CD4-positive, alpha-beta T cell treated with Interferon gamma for 1 hour (primary cell): ENCODE measurements at places on chromosomes 12 and 14.

DNA sequence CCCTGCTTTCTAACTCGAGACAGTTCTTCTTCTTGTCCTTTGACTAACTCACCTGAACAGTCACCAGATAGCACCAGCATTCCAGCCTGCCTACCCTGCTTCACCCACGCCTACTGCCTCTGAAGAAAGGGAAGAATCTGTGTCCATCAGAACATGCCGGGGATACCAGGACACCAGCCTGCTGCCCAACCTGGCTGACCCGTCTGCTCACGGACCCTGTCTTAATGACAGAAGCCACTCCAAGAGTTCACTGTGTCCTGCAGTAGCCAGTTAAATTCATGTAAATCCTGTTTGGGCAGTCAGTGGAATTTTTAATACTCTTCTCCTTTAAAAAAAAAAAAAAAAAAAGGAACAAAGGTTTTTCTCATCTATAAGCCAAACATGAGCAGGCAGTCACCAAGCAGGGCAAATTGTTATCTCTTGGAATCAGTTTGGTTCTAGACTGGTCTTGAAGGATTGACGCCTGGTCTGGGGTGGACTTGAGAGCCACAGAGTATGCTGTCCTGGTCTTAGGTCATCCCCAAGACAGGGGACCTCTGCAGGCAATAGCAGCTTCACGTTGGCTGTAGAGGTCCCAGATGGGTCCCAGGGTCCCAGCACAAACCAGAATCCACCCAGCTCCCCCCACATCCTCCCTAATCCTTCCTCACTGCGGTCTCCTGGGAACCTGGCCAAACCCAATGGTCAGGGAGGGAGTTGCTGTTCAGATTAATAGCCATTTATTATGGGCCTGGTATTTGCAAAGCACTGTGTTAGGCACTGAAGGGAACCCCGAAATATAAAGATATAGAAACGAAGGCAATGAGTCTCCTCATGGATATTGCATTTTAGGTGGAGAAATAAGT is 181.1 kb upstream of the HIF1A start:
- DNase-seq, result no peak

- DNase-seq, result no peak
These were observed 30.9 kb downstream of the CCNK start for GRCh38 chr14:99512110-99512449.

- DNase-seq, result no peak
These were observed 153.9 kb downstream of the PRKCH start for GRCh38 chr14:61475316-61475715.

GRCh38 chr12:105171691-105172436 is 64.1 kb downstream of the APPL2 start:
- no peak for DNase-seq

DNA sequence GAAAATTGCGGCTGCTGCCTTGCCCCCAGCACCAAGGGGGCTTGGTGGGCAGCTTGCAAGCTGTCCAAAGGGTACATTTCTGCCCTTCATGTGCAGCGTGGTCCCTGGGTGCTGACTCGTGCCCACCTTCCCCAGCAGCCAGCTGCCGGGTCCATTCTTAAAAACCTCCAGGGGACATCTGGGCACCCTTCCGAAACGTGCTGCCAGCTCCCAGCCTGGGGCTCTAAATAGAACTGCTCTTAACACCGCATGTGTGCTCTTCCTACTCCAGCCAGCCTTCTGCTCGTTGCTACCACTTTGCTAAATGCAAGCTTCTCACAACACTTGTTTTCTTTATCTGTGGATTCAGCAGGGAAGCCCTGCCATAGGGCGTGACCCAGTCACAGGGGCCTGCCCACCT is 66.0 kb downstream of the RIMBP2 start:
- DNase-seq, result no peak

- DNase-seq, result no peak
These were observed 45.2 kb upstream of the C14orf132 start for GRCh38 chr14:95993768-95994592.

GRCh38 chr12:56389412-56389811 is 26.8 kb upstream of the APOF start:
- DNase-seq, result no peak

DNA sequence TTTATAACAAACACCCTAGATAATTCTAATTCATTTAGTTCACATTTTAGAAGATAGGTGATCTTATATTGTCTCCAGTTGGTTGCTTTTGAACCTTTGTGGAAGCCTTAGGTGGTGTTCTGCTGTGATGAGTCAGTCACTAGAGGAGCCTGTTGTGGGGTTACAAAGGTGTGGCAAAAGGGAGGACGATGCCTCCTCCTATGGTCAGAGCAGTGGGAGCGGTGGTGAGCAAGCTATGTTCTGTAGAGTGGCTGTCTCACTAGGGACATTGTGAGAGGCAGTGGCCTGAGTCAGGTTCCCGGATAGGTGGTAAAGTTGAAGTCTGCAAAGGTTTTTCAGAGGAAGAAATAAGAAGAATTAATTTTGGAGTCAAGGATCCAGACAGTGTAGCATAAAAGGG is 71.6 kb upstream of the USP44 start:
- no peak for DNase-seq

DNA sequence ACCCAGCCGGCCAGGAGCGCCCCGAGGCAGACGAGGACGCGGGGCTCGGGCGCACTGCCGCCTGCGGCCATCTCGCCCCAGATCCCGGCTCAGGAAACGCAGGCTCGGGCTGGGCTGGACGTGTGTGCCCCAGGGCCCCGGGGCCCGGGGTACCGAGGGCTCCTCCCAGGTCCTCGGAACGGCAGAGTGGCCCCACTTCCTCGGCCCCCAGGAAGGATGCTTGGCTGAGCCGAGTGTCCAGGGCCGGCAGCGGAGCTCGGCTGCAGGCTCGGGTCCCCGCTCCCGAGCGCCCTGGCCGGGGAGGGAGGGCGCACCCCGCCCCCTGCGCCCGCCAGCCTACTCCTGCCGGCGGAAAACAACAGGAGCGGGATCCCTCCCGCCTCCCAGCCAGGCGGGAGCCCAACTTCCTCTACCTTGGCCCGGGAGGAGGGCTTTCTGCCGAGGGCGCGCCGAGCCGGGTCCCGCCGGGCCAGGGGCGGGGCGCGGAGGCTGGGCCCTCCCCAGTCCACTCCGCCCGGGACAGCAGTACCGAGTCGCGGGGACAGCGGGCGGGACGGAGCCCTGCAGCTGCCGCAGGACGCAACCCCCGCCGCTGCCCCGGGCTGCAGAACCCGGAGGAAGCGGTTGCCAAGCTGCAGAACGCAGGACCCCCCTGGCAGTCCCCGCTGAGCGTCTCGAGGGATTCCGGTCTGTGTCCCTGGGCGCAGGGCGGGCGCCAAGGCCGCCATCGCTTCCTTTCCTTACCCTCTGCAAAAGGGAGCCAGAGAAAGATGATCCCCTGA is at the start of gene VSIG10:
TSS of gene VSIG10 (minus strand) at position 411 of the 782 bp plus-strand sequence. CDS start at position 71, 340 bp downstream.
- DNase-seq, result peak; percentile 2

DNA sequence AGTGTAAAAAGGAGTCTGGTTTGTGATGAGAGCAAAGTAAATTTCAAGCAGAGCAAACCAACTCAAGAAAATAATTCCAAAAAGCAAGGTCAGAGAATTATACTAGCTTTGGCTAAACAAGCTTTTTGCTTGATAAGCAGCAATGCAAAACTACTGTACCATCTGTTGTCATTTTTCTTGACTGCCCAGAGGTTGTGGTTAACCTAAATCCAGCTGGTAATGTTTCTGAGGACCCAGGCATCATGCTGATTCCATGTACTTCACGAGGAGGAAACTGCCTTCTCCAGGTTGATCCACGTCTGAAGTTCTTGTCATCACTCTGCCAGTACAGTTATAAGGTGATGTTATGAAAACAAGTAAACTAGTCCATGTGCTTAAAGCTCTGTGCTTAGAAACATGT is 185.2 kb downstream of the ACSS3 start:
- no peak for DNase-seq

DNA sequence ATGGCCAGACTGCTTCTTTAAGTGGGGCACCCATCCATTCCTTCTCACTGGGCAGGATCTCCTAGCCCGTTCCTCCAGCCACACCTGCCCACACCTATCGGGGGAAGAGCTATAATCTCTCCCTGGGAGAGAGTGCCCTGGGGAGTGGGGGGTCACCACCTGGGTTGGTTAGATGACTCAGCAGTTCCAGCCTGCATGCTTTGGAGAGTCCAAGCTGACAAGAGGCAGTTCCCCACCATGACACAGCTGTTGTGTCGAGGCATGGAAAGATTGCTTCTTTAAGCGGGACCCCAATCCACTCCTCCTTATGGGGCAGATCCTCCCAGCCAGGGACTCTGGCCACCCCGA is 52.6 kb upstream of the PPFIA2 start:
- DNase-seq, result no peak

DNA sequence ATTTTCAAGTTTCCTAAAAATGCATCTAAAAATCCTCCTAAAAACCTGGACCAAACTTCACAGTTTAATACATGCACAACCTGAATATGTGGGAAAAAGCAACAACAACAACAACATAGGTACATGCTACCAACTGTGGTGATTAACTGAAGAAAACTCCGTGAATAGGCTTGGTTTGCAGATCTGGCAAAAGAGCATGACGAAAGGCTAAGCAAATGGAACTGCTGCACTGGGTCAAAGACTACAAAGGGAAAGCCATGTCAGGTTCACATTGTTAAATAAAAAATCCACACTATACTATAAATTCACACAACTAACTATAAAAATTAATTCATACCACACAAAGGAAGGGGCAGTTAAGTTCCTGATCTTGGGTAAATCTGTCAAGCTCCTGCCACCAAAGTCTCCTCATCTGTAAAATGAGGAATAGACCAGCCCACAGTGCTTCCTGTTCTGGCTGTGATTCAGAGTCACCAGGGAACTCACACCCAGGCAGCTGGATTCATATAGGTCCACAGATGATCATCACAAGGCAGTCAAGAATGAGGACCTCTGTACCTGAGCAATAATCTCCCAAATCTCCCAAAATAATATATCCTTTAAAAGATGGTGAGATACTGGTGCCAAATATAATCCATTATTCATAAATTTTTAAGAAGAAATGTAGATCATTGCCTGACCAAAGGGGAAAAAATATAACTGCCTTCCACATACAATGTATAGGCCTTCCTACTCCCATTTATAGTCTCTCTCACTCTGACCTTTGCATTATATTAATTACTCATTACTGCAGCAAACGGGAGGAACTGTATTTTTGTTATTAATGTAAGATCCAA is 7.0 kb downstream of the CORO1C start:
- peak; percentile 49 for DNase-seq

- DNase-seq, result no peak
These were observed 171.7 kb downstream of the PHLDA1 start for GRCh38 chr12:75859868-75860267.

DNA sequence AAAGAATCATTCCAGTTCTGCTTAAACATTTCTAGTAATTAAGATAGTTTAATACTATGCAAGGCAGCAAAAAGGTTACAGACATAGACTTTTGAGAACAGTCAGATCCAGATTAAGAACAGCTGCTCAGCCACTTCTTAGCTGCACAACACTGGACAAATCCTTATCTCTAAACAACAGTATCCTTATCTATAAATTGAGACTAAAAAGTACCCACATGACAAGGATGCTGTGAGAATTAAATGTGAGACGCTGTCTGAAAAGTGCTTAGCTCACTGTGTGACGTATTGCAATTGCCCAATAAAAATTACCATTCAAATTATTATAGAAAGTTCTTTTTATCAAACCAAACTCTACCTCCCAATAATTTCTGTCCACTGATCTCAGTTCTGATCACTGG is 35.5 kb downstream of the BORCS5 start:
- no peak for DNase-seq

GRCh38 chr12:39993268-39993667 is 112.6 kb downstream of the SLC2A13 start:
- no peak for DNase-seq

- DNase-seq, result no peak
These were observed 13.6 kb downstream of the ABCD2 start for GRCh38 chr12:39605996-39606395.

GRCh38 chr14:88089445-88089844 is 84.5 kb downstream of the GPR65 start:
- DNase-seq, result no peak

DNA sequence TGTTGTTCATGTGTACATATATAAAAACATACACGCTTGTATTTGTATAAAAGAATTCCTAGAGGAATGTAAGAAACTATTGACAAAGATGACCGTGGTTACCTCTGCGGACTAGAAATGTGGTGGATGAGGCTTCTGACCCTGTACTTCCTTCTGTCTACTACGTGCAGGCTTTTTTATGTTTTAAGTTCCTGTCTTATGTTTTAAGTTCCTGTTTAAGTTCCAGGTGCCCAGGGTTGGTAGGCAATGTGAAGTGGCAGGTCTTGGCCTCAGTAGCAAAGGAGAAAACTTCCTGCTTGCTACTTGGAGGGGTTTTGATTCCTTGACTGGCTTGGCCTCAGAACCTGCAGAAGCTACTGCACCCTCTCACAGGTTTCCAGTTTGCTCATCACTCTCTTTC is 11.6 kb downstream of the POMT2 start:
- no peak for DNase-seq

DNA sequence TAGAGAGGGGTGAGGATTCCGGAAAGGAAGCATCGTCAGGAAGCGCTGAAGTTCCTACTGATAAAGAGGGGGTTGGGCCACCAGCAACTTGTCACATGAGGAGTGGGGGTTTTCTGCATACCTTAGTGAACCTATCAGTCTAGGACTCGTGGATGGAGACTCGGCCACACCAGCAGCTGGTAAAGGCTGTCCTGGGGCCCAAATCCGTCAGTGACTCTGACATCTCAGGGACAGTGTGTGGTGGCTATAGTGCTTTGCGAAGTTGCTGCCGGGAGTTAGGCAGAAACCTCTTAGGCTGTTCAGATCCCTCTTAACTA is 16.4 kb downstream of the RNASE2 start:
- DNase-seq, result no peak

DNA sequence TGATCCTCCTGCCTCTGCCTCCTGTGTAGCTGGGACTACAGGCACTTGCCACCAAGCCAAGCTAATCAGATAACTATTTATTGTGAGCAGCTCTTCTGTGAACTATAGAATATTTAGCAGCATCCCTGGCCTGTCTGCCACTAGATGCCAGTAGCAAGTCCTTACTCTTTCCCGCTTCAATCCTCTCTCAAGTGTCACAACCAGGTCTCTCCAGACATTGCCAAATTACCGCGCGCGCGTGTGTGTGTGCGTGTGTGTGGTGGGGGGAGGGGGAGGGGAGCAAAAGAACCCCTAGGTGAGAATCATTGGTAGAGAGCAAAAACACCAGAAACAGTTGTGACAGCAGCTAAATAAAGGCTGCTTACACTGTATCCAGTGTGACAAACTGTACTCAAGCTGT is 49.9 kb downstream of the PPP2R5E start:
- no peak for DNase-seq

DNA sequence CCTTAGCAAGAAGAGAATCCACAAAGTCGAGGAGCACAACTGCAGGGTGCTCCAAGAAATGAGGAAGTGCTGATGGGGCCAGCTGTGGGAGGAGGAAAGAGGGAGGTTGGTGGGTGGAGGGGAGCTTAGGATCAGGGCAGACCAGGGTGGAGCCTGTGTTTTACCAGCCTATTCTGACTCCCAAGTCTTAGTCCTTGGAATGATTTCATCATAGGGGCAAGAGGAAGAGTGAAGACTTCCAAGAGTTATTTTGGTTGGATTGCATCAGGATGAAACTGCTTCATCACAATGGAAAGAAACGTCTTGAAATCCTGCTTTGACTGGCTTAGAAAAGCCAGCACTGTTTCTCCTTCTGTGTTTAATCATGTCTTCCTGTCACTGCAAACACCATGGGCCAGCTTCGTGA is 194.0 kb downstream of the DPF3 start:
- no peak for DNase-seq
